ENCODE measurements at places on chromosomes 12 and 14.

DNA sequence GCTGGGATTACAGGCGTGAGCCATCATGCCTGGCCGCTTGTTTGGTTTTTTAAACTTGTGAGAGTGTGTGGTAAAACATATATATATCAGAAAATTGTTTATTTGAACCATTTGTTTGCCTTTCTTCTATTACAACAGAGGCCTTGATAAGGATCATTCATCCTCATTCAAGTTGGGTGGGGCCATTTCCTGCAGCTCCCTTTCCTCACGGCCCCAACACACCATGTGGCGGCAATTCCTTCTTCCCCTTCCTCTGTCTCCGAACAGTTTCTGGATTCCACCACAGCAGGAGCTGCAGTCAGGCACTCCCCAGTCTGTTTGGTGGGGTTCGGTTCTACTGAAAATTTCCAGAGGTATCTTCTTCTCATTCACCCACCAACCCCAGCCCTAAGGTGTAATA is 42.0 kb upstream of the RASSF3 start:
- no peak for DNase-seq

DNA sequence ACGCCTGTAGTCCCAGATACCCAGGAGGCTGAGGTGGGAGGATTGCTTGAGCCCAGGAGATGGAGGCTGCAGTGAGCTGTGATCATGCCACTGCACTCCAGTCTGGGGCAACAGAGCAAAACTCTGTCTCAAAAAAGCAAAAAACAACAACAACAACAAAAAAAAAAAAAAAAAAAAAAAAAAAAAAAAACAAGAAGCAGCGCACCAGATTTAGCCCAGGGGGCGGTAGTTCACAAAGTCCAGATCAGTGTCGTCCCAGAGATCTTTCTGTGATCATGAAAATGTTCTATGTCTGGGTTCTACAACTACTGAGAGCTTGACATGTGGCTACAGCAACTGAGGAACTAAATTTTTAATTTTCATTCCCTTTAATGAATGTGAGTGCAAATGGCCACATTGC is 27.4 kb downstream of the OAS2 start:
- DNase-seq, result no peak

DNA sequence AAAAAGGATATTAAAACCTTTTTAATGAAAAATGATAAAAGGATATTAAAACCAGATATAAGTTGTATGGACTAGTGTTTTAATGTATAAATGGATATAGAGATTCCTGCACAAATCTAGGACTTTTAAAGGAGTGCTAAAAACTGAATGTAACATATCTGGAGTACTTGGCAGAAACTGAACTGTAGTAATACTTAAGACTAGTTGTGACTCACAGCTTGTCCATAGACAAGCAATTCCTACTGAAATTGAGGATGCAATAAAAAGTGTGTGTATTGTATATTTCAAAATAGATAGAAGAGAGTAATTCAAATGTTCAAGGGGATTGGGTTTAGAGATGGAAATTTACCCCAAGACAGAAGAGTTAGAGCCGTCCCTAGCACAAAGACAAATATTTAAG is 59.6 kb downstream of the FBXO33 start:
- DNase-seq, result no peak

GRCh38 chr14:21105095-21105494 is 4.2 kb downstream of the TMEM253 start:
- DNase-seq, result no peak

DNA sequence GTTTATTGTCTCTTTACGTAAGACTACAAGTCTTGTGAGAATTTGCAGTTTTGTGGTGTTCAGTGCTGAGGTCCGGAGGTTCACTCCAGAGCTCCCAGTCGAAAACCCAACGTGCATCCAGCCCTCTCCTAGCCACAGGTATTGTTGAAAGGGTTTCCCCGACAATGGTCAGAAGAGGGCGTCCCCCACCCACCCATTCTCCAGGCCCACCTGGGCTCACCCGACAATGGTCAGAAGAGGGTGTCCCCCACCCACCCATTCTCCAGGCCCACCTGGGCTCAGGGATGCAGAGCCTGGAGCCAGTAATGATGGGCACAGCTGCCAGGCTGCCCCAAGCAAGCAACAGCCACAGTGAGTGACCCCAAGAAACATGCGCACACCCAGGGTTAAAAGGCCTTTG is 126.8 kb upstream of the EVL start:
- DNase-seq, result no peak

GRCh38 chr12:6074427-6074826 is 50.0 kb downstream of the VWF start:
- no peak for DNase-seq

GRCh38 chr14:61565836-61566536 is 129.3 kb upstream of the HIF1A start:
- DNase-seq, result no peak

Measured in stimulated activated CD8-positive, alpha-beta memory T cell treated with anti-CD3 and anti-CD28 coated beads, Interleukin-12 subunit alpha, Interleukin-12 subunit beta, amount 100 ng/mL, for 4 hours (primary cell).